ENCODE measurements at places on chromosomes 2 and 18.

DNA sequence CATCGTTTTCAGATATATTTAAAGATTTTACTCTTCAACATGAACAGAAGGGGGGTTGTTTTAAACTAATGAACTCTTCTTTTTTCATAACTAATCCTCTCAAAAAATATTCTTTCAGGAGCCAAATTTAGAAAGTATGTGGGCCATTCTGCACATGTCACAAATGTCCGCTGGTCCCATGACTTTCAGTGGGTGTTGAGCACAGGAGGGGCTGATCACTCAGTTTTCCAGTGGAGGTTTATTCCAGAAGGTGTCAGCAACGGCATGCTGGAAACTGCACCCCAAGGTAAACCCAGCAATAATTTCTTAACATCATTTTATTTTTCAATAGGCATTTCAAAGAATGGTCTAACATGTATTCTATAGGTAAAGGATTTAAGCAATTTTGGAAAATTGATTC, 136.0 kb downstream of the EML6 start:
- no peak for DNase-seq

- DNase-seq = no peak
Measured at GRCh38 chr2:44731505-44731904, 210.0 kb upstream of the SIX3 start.

GRCh38 chr2:39567507-39567906, 98.2 kb upstream of the TMEM178A start:
- no peak for DNase-seq

- no peak for DNase-seq
Measured at GRCh38 chr2:193590831-193591230, 1396.1 kb upstream of the TMEFF2 start.

- no peak for DNase-seq
Measured at GRCh38 chr2:221500501-221501209, 71.4 kb downstream of the EPHA4 start.

DNA sequence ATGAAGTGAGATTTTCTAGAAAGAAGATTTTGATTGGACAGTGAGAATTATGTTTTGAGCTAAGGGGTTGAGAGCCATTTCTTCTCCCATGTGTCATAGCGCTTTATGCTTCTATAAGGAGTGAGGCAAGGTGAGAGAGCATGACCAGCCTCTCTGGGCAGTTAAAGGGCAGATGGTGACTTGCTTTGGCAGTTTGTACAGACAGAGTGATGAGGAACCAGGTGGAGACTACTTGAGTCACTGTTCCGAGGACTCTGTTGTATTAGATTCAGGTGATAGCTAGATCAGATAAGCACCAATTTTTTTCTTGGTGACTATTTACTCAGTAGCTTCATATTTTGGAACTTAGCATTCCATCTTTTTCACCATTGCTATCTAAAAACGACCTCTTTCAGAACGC, 4.5 kb downstream of the CRIM1 start:
- no peak for DNase-seq

- DNase-seq = no peak
Measured at GRCh38 chr2:62144689-62145477, 51.0 kb upstream of the B3GNT2 start.

- DNase-seq = no peak
Measured at GRCh38 chr2:231200805-231201474, 2.5 kb downstream of the ARMC9 start.

DNA sequence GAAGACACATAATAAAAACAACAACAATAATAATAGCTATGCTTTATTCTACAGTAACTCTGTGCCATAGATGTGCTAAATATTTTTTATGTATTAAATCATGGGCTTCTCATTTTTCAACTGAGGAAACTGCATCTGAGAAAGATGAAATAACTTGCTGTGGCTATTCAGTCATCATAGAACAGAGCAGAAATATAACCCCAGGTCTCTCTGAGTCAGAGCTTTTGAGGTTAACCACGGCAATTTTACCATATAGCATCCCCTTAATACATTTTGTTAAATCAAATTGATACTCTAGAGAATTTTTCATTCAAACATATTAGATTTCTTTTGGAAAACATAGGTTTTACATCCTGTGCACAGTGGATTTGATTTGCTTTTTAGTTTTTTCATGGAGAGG, 586.6 kb upstream of the KLHL29 start:
- DNase-seq = no peak

DNA sequence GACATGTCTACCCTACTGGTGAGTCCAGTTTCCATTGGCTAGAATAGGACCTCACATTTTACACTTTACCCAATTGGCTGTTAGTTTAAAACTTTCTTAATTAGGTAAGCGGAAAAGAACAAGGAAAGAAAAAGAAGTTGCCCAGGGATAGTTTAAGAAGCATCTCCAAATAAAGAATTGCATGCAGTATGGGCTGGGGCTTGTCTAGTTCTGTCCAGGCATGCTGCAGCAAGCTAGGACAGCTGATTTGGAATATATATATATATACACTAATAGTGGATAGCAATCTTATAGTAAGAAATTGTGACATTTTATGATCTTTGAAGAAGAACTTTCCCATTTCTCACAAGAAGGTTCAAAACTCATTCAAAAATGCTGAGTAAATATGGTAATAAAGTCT, 90.0 kb upstream of the ERBB4 start:
- DNase-seq = no peak

Data from NCI-H510A (cell line).